ENCODE measurements at places on chromosomes 5 and 9.

DNA sequence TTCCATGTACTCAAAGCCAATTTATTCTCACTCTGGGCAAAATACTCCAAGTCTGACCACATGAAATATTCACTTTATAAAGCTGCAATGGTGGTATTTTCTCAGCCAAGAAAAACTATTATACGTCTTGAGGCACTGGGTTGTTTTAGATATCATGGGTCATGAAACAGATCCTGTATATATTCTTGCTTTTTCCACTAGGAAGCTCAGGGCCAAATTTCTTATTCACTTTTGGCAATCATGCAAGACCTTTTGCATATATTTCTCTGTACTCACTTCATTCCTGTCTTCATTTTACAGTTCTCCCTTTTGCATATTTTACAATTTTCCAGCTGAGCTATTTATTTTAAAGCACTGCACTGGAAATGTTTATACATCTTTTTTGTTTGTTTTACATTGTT is 49.8 kb downstream of the GABBR2 start:
- DNase-seq, result no peak

- DNase-seq, result no peak
These were observed 132.8 kb downstream of the RASEF start for GRCh38 chr9:82930116-82930515.

- no peak for DNase-seq
These were observed 8.3 kb downstream of the GRIN1 start for GRCh38 chr9:137147091-137147792.

DNA sequence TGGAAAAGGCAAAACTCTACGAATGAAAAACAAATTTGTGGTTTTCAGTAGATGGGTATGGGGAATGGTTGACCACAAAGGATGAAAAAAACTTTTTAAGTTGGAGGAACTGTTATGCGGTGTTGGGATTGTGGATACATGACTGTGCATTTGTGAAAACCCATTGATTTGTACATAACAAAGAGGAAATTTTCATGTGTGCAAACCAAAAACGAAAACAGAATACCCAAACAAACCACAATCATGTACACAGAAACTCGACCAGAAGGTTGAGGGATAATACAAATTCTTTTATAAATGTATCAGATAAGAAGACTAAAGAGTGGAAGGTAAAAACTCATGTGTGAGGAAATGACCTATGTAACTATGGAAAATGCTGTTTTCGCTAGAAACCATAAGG is 1012.4 kb downstream of the CDH18 start:
- no peak for DNase-seq

GRCh38 chr5:13648822-13649221 is 295.7 kb downstream of the DNAH5 start:
- no peak for DNase-seq

- DNase-seq, result no peak
These were observed 2.6 kb downstream of the PRLR start for GRCh38 chr5:35227720-35228119.

- DNase-seq, result no peak
These were observed 140.6 kb upstream of the KLF4 start for GRCh38 chr9:107630156-107630555.

DNA sequence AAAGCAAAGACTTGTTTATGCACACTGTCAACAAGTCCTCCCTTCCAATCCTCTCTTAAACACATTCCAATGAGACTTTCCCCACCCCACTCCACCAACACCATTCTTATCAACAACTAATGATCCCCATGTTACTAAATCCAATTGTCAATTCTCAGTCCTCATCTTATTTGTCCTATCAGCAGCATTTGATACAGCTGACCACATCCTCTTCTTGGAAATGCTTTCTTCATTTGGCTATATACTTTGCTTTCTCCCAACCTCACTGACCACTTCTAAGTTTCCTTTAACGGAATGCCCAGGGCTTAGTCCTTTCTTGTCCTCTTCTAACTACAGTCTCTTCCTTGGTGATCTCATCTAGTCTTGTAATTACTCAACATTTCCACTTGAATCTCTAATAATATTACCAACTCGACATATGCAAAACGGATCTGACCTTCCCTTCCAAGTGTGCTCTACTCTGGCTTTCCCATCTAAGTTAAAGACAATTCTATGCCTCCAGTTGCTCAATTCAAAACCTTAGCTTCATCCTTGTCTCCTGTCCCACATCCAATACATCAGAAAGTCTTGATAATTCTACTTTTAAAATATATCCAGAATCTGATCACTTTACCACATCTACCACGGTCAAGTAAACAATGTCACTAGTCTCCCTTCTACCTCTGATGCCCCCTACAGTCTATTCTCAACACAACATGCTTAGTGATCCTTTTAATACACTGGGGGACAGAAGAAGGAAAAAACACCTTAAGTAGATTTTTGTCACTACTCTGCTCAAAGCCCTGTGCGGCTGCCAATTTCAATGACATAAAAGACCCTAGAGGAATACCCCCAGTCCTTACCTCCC is 25.5 kb downstream of the AGTPBP1 start:
- no peak for DNase-seq

- no peak for DNase-seq
These were observed 154.4 kb upstream of the ZNF462 start for GRCh38 chr9:106708475-106709146.

DNA sequence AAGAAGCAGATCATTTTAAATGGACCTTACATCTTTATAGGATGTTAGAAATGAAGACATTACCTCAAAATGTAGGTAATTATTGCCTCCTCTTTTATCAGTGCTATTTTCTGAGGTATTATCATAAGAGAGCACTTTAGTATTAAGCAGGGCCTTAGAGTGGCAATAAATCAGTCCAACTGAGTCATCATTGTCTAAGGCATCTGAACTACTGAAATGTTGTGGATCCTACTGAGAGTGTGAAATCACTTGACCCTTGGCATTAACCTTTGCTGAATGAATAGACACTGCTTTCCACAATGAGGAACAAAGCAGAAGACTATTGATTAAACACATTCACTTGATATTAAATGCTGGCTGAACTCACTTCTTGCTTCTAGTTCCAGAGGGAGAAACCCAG is 224.6 kb upstream of the ARRDC3 start:
- DNase-seq, result peak; percentile 13

DNA sequence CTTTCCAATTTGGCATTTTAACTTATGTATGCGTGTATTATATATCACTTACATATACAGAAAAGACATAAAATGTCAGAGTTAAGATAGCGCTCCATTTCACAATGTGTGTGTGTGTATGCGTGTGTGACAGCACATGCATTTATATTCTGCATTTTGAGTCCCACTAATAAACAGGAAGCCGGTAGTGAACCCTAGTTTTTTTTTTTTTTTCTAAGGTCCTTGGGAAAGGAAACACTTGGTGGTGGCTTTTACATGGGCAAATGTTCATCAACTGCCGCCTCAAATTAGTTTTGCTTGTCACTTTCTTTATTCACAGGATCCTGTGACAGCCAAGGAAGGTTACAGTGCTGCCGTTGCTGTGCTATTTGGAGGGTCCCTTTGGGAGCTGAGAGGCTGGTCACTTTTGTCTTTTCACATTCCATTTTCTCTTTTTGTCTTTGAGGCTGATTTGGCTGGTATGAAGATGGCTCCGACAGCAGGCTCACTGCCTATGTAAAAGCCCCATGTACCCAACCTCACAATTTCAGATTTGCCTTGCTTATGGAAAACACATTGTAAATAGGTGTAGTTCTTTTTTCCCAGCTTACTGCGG is 298.9 kb downstream of the CSNK1G3 start:
- no peak for DNase-seq

GRCh38 chr9:8374471-8374870 is 574.9 kb upstream of the DMAC1 start:
- no peak for DNase-seq

DNA sequence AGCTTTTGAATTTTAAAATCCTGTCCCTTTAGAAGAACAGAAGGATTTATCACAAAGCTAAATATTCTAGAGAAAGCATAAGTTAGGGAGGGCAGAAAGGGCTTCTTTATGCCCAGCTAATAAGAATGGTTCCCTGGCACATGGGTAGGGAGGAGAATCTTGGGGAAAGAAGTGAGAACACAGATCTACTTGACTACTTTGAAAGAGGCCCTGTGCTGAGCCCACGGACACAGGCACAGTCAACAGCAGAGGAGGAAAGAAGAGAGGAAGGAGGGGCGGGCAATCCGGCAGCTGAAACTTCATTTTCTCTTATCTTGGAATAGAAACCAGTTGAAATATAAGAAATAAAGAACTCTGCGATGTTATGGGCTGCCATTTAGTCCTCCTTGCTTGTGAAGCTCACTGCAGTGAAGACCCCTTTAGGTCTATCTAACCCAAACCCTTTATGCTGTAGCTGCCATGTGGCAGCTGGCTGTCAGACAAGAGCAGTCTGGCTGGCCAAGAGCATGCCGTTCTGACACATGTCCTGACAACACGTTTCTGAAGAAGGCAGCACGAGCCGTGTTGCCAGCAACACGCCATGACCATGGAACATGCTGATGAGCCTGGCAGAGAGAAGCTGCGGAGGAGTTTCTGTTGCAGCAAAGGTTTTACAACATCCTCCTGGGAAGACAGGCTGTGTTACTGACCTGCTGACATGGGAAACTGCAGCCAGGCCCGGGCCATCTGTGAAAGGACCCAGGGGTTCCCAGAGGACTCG is 34.2 kb downstream of the ABLIM3 start:
- DNase-seq, result no peak

DNA sequence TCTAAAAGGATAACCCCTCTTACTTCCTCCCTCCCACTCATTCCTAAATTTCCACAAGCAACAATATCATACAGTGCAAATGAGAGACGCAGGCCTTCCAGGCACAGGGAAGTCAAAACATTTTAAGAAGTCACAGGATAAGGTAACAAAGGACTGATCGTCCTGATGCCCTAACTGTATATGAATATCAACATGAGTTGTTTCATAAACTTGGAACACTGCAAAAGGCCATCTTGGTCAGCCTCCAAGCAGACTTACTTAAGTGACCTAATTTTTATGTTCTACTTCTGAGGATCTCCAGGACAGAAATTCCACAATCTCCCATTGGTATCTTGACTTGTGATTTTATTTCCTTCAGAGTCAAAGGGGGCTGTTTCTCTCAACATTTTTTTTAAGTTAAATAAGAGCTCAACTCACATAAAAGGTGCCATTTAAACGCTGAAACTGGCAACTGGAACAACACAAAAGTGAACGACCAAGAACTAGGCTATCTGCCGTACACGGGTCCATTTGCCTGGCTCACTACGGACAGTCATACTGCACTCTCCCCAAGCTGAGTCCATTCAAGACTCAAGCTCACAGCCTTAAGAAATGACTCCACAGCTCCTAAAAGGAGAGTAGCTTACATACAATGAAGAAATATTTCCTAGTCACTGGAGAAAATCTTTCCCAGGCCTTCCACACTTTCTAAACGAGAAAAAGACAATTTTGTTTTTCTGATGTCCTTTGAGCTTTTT is 71.3 kb downstream of the LHFPL2 start:
- DNase-seq, result no peak

DNA sequence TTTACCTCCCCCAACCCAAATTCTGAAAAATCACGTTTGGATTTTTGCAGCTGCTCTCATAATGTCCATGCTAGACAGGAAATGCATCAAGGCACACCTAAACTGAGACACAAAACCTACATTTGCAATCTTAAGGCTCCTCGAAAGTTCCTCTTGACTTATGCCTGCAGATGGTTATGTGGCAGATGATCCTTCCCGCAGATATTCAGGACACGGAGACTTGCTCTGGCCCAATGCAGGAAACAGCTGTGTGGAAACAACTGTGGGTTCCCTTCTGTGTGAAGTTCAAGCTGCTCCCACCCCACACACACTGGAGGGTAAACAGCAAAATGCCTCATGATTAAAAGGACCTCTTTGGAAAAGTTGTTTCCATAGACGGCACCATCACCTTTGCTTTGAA is 253.8 kb downstream of the EBF1 start:
- DNase-seq, result no peak

DNA sequence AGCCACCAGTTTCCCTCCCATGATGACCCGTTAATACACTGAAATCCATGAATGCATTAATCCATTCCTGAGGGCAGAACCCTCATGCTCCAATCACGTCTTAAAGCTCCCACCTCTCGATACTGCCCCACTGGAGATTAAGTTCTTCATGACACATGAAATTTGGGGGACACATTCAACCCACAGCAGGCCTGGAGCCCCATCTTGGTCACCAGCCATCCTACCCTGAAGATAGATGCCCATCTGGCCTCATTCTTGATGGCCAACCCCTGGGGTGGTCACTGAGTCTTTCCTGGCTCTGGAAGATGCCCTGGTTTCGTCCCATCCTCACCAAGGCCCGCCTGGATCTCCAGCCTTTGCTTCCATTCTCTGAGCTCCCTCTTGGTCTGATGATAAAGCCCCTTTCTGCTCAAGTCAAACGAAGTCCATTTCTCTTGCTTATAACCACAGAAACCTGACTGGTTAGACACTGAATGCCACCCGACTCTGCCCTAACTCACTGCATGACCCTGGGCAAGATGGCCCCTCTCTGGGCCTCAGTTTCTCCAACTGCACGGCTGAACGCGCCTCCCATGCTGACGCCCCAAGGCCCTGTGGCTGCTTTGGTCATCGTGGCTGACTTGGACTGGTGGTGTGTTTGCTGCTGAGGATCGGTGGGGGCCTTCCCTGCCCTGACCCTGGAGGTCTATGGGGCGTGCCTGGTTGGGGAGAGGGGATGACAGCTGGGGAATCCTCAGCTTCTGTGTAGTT is 138.4 kb upstream of the IER5L start:
- no peak for DNase-seq

DNA sequence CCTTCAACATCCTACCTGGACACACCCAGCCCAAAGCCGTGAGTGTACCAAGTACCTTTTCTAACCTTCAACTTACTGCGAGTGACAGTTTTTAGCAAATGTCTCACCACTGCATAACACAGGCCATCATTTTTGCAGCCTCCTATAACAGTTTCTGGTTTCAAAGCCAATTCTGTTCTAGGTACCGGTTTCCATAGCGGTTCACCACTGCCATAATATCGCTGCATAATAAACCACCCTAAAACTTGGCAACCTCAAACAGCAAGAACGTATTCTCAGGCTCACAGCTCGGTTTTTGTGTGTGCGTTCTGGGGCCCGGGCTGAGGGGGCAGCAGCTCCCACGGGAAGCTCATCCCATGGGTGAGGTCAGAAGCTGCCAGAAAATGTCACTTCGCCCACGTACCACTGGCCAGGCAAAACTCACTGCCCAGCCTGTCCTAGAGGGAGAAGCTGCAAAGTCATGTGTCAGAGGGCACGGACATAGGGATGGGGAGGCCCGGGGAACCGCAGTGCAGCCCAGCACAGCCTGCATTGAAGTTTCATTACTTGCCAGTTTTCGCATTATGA is 15.9 kb upstream of the ADAMTS2 start:
- no peak for DNase-seq

DNA sequence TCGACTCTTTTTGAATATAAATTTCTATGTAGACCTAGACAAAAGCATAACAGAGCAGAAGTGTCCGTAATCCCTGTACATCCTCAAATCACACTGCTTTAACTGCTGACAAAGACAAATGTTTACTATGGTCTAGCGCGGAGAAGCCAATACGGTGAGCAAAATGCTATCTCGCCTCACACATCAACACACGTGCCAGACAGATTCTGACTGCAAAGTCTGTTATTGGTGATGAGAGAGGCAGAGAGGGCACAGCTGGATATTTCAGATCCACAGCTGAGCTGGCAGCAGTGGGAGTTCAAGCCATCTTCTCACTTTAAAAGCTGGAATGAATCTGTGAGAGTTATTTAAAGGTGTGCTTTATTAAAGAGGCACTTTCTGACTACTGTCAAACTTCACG is 124.3 kb downstream of the ARL15 start:
- no peak for DNase-seq

GRCh38 chr5:68431601-68432337 is 216.2 kb downstream of the PIK3R1 start:
- no peak for DNase-seq
